Activated T-helper 1 cell treated with Interleukin-2 at 50 U/mL for 16 hours (primary cell): ENCODE measurements at places on chromosomes 7 and 10.

DNA sequence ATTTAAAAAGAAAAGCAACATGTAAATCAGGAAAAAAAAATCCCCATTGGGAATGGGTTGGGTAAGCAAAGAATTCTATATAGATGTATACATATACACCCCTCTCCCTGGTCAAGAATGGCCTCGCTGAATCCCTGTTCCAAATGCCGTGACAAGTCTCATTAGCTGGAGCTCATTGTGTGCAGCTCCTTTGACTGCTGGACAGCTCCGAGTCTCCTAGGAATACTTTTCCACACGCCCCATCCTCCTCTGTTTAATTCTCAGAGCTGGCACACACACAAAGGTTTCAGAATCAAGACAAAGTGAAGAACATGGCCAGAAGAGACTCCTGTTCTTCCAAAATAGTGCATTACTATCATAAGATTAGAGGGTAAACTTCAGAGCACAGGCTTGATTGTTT, 130.9 kb upstream of the MKLN1 start:
- DNase-seq: no peak

DNA sequence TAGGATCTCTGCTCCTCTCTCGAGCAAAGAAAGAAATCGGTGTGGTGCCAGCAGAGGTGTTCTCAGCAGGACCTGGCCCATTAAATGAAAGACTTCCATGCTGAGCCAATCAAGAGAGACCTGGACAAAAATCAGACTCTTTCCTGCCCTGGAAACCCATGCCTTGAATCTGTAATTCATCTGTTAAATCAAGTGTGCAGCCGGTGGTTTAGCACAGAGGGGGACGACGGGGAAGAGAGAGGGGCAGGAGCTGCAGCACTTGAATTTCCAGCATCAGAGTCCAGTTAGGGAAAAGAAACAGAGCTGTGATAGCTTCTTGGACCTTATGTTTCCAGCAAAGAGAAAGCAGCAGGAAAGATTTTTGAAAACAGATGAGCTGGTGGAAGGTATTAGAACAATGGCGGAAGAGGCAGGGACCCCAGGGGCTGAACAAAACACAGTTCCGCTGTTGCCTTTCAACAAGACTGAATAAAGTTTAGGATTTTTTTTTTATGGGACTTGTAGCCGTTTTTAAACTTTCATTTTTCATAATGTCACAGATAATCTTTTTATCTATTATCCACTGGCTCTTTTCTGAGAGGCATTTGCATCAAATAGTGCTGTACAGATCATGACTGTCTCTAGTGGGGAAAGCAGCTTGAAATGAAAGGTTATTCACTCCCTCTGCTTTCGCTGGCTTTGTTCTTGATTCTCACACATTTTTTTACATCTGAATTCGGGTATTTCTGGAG, 543.6 kb upstream of the GALNT17 start:
- no peak for DNase-seq

DNA sequence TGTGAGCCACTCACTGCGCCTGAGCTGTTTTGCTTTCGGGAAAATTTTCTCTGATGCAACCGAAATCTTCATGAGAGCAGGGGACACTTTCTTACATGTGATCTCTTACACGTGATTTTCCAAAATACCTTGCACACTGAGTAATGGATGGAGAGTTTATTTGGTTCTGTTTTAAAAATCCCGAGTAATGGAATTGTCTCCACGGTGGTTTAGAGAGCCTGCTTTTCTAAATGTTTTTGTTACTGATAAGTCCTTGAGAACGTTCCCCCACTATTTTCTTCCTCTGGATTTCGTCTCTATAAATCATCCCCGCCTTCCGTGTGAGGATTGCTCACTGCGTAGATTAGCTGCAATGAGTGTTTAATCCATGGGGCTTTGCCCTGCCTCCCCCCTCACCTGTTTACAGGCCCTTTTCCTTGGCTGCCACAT, 25.7 kb downstream of the CAMK1D start:
- no peak for DNase-seq

GRCh38 chr10:122165484-122166276, 105.4 kb upstream of the BTBD16 start:
- DNase-seq: no peak

- DNase-seq: no peak
Measured at GRCh38 chr10:78263521-78263988, 229.9 kb downstream of the RPS24 start.

- no peak for DNase-seq
Measured at GRCh38 chr10:9898633-9899395, 1118.9 kb upstream of the CELF2 start.

- DNase-seq: no peak
Measured at GRCh38 chr7:129778770-129779601, 167.5 kb downstream of the NRF1 start.

GRCh38 chr10:112288486-112288885, 5.3 kb downstream of the TECTB start:
- no peak for DNase-seq
